GM19239 (cell line): ENCODE measurements at places on chromosomes 7 and 10.

- DNase-seq: no peak
These were observed 189.9 kb upstream of the ADO start for GRCh38 chr10:62614389-62615157.

DNA sequence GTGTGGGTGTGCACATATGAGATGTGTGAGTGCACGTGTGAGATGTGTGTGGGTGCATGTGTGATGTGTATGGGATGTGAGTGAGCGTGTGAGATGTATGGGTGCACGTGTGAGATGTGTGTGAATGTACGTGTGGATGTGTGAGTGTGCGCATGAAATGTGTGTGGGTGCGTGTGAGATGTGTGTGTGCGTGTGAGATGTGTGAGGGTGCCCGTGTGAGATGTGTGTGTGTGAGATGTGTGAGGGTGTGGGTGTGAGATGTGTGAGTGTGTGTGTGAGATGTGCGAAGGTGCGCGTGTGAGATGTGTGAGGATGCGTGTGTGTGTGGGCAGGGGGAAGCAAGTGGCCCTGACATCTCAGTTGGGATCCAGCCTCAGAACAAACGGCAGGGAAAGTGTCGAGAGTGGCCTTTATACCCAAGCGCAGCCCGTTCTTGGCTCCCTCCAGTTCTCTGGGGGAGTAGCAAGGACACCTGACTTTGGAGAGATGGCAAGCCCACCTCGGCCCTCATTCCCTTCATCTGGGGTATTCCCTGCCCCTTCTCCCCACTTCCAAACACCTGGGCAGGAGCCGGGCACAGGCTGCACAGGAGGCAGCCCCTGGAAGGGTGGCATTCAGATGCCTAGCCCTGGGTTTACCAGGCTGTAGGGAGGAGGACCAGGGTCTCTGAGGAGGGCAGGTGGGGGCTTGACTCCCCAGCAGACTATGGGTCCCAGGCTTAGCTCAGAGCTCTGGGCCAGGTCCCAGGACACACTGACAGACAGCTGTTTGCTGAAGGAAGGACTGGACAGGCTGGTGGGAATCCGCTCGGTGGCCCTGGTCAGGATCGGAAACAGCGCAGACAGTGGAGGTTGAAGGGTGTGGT is 31.6 kb downstream of the PPIF start:
- no peak for DNase-seq

GRCh38 chr10:98377001-98377400 is 38.0 kb downstream of the PYROXD2 start:
- DNase-seq: no peak

DNA sequence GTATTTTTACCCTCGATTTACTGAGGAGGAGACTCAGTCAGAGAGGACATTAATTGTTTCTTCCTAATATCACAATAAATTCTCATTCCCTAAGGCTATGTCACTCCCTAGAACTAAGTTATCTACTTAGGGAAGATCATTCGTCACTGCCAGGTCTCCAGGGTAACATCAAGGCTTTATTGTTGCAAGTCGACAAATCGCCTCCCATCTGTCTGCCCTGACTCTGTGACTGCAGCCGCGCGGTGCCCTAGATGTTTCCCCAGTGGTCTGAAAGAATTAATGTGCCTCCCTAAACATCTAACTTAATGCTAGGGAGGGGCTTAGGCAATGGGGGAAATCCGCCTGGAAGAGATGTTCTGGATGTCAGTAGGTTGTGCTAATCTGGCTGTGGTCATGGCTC is 558.8 kb upstream of the C7orf33 start:
- no peak for DNase-seq

DNA sequence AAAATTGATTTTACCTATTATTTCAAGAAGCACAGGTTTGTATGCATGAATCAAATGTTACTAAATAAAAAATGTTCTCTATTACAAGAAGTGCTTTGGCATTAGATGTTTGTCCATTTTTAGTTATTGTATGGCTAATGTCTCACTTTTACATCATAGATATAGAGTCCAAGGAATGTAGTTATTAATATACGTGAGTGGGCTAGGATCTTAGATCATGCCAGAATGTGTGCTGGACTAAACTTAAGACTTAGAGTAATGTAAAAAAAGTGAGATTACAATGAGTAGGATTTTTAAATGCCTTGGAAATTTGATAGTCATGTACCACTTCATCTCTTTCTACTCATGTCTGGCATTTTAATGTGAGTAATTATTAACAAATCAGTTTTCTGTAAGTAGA is 196.6 kb downstream of the ARL4A start:
- DNase-seq: no peak

- no peak for DNase-seq
These were observed 84.0 kb upstream of the ANLN start for GRCh38 chr7:36305648-36306047.
